GM12892 (cell line): ENCODE measurements at places on chromosomes 4 and X.
A peak's percentile ranks its signal among the peaks of the same experiment; 100 is the strongest.

GRCh38 chrX:50432829-50433289 is 37.8 kb downstream of the DGKK start:
- no peak for DNase-seq

DNA sequence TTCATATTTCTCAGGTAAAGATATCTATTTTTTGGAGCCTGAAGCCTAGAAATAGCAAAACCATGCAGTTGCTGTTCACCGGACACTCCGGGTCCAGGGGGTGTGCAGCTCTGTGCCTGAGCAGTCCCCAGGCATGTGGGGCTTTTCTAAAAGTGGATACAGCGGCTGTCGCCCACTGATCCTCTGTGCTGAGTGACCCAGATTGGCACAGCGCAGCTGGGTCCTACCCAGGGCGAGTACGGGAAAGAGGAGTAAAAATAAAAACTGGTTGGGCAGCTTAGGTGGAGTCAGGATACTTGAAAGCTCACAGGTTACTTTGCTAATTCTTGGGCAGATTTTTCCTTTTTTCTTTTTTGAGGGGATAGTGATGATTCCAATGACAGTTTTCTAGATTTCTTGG is 118.8 kb downstream of the UCHL1 start:
- no peak for DNase-seq

DNA sequence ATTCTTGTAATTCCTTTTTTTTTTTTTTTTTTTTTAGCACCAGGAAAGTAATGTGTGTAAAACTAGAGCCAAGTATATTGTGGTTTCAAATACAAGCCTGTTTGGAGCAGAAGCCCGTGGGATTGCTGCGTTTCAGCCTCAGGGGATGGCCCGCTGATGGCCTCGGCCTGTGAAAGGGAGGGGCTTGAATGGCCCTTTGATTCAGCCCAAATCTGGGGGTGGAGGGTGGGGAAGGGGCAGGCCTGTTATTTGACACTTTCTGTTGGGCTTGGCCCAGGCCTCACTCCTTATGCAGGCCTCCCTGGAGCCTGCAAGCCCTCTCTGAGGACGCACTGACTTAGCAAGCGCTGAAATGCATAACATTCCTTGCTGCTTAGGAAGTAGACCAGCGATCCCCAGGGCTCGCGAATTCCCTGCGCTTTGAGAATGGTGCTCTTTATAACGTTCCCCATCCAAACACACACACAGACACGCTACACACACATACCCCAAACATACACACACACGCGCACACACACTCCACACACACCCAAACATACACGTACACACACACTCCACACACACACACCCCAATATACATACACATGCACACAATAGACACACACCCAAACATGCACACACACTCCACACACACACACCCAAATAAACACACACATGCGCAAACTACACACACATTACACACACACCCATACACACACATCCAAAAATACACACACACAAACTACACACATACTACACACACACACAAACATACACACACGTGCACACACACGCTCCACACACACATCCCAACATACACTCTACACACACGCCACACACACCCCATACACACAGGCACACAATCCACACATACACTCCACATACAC is 29.6 kb downstream of the TLR10 start:
- DNase-seq: no peak

DNA sequence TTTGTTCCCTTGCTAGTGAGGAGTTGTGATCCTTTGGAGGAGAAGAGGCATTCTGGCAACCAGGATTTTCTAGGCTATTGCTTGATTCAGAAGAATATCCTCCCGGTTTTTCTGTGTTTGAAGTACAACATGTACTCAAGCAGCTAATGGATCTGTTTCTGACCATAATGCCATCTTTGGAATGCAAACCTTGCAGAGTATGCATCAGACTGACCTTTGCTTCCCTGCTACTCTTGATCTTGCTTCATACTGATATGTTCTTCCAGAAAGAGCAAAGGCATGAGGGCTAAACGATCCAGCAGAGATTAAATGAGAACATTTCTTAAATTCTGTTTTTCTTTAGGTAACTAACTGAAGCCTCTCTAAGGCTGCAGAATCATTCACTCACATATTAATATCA is 265.4 kb upstream of the SLC7A11 start:
- no peak for DNase-seq

DNA sequence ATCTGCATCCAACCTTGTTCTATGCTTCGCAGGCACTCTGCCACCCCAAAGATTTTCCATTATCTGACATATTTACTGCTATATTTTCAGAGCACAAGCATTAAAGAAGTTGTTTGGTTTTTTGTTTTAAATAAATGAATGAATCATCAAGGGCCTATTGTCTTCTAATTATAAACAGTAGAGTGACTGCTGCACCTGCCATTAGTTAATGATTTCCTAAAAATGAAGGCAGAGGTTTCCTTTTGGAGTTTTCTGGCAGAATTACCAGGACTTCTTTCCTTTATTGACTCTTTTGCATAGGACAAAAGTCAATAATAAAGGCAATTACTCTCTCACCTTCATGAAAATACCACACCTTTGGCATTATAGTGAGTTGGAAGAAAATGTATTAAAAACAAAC is 238.1 kb downstream of the INPP4B start:
- DNase-seq: no peak

GRCh38 chr4:68344049-68344448 is 5.8 kb downstream of the YTHDC1 start:
- no peak for DNase-seq

DNA sequence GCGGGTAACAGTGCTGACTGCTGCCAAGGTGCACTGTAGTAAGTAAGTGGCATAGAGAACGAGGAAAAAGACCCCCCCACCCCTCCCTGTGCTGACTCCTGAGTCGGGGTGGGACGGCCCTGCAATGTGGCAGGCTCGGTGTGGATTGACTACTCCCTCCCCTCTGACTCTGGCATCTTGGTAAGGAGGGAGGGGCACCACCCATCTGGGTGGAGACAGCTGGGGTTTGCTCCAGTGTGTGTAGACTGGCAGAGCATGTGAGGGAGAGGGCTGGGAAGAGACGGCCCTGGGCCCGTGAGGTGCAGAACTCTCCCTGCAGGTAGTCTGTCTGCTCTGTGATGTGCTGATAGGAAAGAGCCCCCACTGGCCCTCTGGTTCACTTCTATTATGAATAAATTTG is 31.0 kb downstream of the NSG1 start:
- DNase-seq: no peak

DNA sequence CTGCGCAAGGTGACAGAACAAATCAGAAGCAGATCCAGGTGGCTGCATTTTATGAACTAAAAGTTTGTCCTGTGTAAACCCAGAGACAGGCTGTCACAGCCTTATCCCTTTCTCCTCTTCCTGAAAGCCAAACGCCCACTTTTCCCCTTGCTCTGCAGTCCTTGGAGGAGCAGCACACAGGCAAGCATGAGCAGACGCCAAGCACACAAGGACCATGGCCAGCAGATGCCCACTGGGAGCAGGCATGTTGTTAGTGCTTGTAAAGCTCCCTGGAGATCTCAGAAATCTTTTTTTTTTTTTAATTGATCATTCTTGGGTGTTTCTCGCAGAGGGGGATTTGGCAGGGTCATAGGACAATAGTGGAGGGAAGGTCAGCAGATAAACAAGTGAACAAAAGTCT is 11.5 kb upstream of the HOPX start:
- DNase-seq: no peak

DNA sequence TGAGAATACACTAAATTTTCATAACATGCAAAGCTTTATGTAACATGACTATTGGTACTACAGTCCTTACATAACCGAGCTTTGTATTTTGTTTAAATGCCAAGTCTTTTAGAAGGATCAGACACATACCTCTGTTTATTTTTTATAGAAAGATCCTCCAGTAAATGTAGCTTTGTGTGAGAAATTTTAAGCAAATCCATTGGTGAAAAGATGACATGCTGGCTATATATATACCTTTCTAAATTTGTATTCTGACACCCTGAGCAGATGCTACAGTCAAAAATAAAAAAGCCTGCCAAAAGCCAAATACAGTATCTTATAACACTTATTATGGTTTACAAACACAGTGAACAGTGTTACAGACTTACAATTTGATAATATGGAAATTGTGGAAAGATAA is at the start of gene YIPF7:
TSS of gene YIPF7 (minus strand) at position 201 of the 400 bp plus-strand sequence. CDS start 1,525 bp downstream, outside the sequence.
- DNase-seq: no peak

- DNase-seq: no peak
Measured at GRCh38 chr4:63563288-63564014, 845.8 kb downstream of the TECRL start.

GRCh38 chr4:109826719-109827118 is 1.1 kb upstream of the RRH start:
- no peak for DNase-seq

- DNase-seq: peak; percentile 8
Measured at GRCh38 chr4:47465004-47465403, 1.5 kb upstream of the COMMD8 start.

DNA sequence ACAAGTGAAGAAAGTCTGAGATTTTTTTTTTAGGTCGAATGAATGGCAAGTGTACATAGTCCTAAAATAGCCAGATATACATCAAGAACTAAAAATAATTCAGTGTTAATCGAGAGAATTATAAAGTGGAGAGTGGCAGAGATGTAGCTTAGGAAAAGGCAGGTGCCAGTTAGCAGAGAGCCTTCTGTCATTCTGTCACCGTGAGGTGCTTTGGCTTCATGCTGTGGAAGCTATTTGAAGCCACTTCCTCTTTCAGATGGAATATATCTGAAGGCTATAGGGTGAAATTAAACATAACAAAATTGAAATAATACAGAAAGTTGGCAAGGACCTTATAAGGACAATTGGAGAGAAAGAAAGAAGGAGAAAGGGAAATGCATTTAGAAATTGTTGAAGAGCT is 756.3 kb downstream of the CCSER1 start:
- no peak for DNase-seq

GRCh38 chrX:149916745-149917392 is 12.5 kb upstream of the HSFX4 start:
- DNase-seq: no peak
